ENCODE measurements at places on chromosomes 5 and 9. TPM values are rescaled to one million over a fixed set of nuclear protein-coding genes. Genes with fewer than 3 reads are reported as not detected.

The RNF208 gene
- total RNA-seq, result 2.9 TPM

- no peaks in the 10 kb centered on the region for H3K27me3 ChIP-seq
- no peaks in the 10 kb centered on the region for H3K4me1 ChIP-seq
- no peak overlapping the region for H3K27ac ChIP-seq
- no peaks in the 10 kb centered on the region for H3K36me3 ChIP-seq
These were observed 408.8 kb downstream of the CDH10 start for GRCh38 chr5:24235946-24236345.

DNA sequence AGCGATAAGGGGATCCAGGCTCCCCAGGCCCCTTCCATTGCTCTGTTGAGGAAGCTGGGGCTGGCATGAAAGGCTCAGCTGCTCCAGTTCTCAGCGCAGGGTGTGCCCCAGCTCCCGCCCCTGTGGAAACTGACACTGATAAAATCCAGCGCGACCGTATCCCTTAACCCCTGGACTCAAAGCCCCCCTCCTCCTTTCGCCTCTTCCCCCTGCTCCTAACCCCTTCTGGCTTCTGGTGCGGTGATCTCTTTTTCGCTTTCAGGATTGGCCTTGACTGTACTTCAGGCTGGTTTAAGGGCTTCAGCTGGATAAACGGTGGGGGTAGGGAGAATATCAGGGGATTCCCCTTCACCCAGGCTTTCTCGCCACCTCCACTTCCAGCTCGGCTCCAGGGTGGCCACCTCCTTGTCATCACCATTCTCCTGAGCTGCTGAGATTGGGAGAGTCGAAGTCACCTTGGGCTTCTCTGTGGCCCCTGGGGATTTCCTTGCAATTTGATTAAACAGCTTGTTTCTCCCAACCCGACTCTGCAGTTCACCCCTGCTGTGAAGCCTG, 843 bp downstream of the BSPRY start:
- H3K4me3 ChIP-seq, result peak overlapping the region; percentile 65
- H3K36me3 ChIP-seq, result no peaks in the 10 kb centered on the region
- H3K27me3 ChIP-seq, result no peaks in the 10 kb centered on the region
- peak overlapping the region; percentile 81 for H3K27ac ChIP-seq
- H3K4me1 ChIP-seq, result no peaks in the 10 kb centered on the region

DNA sequence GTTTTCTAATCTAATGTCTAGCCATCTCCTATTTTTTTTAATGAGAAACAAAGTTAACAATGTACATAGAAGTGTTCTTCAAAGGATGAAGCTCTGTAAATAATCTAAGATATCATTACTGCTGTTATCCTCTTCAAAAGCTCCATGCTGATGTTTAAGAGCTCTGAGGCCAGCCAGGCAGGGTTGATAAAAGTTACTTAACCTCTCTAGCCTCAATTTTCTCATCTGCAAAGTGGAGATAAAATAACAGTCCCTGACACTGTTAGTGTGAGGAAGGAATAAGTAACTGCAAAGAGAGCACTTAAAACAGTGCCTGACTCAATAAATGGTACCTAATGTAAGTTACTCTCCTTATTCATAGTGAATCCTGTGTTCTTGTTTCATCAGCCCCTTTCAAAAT, 60.1 kb downstream of the LHFPL2 start:
- no peak for DNase-seq
- no peaks in the 10 kb centered on the region for H3K36me3 ChIP-seq
- H3K4me1 ChIP-seq, result peaks cover 9% of the 10 kb centered on the region

DNA sequence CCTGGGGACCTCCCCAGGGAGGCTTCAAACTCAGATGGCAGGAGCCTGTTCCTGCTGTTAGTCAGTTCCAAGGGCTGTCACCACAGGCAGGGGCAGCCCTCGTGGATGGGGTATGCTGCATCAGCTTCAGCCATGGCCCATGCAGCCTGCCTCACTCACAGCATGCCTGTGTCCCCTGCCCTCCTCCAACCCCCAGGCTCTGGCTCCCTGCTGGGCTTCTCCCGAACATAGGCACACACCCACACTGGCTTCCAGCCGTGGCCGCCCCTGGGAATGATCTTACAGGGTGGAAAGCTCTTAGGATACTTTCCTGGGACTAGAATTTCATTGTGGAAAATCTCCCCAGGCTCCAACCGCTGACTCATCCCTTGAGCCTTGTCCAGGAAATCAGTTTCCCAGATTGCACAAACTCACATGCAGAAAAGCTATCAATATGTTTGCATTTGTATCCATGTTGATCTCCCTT, 163.8 kb downstream of the SEC61B start:
- H3K27ac ChIP-seq, result peak overlapping the region; percentile 3
- no peak overlapping the region for H3K4me3 ChIP-seq
- H3K36me3 ChIP-seq, result no peaks in the 10 kb centered on the region

DNA sequence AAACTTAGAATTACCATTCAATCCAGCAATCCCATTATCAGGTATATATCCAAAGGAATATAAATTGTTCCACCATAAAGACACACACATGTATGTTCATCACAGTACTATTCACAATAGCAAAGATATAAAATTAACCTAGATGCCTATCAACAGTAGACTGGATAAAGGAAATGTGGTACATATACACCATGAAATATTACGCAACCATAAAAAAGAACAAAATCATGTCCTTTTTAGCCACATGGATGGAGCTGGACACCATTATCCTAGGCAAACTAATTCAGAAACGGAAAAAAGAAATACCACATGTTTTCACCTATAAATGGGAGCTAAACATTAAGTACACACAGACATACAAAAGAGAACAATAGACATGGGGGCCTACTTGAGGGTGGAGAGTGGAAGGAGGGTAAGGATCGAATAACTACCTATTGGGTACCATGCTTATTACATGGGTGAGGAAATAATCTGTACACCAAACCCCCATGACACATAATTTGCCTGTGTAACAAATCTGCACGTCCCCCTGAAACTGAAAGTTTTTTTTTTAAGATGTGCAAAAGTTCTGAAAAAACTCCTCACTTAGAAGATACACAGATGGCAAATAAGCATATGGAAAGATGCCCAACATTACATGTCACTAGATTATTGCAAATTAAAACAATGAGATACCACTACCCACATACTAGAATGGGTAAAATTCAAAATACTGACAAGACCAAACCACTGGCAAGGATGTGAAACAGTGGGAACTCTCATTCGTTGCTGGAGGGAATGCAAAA, 313.0 kb upstream of the CD180 start:
- H3K4me1 ChIP-seq, result no peaks in the 10 kb centered on the region
- DNase-seq, result no peak
- H3K27me3 ChIP-seq, result no peaks in the 10 kb centered on the region
- H3K27ac ChIP-seq, result no peak overlapping the region

DNA sequence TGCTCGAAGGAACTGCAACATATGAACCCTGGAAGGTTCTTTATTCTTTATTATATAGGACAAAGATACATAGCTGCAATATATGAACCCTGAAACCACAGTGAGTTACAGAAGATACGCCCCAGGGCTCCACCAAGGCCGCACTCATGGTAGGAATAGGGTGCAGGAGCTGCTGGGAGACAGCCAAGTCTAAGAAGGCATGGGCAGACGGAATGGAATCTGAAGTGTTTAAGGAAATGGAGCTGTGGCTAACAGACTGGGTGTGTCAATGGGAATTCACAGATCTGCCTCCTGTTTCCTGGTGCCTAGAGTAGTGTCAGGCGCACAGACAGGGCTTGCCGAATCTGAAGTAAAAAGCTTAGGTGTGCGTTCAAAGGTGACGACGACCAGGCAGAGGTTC, 286.4 kb downstream of the DENND1A start:
- no peaks in the 10 kb centered on the region for H3K36me3 ChIP-seq
- DNase-seq, result no peak
- no peaks in the 10 kb centered on the region for H3K27me3 ChIP-seq
- H3K4me1 ChIP-seq, result no peaks in the 10 kb centered on the region
- no peak overlapping the region for H3K4me3 ChIP-seq
- peak overlapping the region; percentile 37 for H3K27ac ChIP-seq

The PLPP1 gene
- total RNA-seq, result 237 TPM

- H3K4me3 ChIP-seq, result no peak overlapping the region
- H3K27me3 ChIP-seq, result no peaks in the 10 kb centered on the region
- no peaks in the 10 kb centered on the region for H3K36me3 ChIP-seq
- H3K4me1 ChIP-seq, result no peaks in the 10 kb centered on the region
These were observed 144.5 kb downstream of the AOPEP start for GRCh38 chr9:94870793-94871558.

Data from breast epithelium (tissue), 4 donors.